Fibroblast of mammary gland (primary cell): ENCODE measurements at places on chromosomes 2 and 18.
A peak's percentile ranks its signal among the peaks of the same experiment; 100 is the strongest.

DNA sequence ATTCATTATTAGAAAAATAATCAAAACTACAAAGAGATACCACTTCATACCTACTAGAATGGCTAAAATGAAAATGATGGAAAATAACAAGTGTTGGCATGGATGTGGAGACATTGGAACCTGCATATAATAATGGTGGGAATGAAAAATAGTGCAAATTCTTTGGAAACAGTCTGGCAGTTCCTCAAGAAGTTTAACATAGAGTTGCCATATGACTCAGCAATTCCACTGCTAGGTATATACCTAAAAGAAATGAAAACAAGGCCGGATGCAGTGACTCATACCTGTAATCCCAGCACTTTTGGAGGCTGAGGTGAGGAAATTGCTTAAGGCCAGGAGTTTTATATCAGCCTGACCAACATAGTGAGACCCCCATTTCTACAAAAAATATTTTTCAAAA lies 41.6 kb upstream of the ACYP2 start:
- peak; percentile 64 for DNase-seq

DNA sequence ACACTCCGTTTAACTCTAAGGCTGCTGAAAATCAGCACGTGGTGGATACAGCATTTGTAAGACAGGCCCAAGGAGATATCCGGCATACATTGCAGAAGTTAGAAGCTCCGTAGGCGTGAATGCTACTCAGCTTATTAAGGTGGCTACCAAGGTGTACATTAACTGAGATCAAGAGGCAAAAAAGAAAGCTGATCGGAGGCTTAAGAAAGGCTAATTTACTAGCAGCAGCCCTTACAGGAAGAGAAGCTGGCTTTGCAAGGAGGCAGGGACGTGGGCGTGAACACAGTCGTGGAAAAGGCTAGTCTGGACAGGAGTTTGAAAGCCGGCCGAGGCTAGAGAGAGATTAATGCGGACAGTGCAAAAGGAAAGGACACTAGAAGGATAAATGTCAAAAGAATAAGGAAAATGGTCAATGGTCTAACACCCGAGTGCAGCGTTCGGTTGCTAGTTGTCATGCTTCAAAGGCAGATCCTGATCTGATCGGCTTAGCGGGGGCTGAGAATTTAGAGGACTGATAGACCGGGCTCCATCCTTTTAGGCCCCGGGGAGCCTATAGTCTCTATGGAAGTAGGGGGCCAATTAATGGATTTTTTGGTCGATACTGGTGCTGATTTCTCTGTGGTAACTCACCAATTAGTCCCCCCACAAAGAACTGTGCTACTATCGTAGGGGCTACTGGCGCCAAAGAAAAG lies 45.6 kb upstream of the SELENOI start:
- peak; percentile 55 for DNase-seq

DNA sequence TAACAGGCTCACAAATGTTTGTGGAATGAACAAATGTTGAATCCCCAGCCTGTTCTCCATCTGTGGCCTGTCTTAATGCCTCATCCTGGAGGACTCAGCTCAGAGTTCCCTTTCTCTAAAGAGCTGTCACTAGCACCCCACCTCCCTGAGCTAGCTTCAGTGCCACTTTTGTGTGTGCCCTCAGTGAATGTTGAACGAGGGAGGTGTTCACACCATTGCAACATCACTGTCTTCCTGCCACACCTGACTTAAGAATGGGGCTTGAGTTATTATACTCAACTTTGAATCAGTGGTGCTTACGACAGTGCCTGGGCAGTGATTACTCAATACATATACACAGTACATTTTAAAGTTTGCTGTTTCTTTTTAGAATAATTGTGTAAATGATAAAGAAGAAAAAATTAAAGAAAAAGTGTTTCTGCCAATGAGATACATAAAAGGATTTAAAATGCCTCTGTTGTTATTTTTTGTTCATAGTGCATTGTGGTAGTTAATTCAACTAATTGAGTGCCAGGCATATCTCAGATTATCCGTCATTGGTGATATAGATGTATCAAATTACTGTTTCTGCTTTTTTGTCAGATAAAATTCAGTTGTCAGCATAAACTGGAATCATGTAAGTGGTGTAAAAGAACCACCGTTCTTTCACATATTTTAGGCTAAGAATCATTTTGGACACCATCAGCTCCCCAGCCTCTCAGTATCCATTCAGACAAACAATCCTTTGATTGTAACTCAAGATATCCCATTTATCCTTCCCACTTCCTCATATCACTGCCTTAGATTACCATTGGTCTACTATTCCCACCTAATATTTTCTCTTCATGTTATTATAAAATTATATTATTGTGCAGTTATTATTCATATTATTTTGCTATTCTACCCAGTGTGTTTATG lies 304.7 kb downstream of the PTPRM start:
- DNase-seq: peak; percentile 58

DNA sequence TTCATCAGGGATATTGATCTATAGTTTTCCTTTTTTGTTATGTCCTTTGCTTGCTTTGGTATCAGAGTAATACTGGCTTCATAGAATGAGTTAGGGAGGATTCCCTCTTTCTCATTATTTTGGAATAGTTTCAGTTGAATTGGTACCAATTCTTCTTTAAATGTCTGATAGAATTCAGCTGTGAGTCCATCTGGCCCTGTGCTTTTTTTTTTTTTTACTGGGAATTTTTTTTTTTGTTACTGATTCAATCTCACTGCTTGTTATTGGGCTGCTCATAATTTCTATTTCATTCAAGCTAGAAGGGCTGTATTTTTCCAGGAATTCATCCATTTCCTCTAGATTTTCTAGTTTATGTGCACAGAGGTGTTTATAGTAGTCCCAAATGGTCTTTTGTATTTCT lies 103.9 kb downstream of the RND3 start:
- DNase-seq: no peak

- DNase-seq: no peak
Observed at GRCh38 chr2:151845481-151845880, 17.3 kb upstream of the ARL5A start.

DNA sequence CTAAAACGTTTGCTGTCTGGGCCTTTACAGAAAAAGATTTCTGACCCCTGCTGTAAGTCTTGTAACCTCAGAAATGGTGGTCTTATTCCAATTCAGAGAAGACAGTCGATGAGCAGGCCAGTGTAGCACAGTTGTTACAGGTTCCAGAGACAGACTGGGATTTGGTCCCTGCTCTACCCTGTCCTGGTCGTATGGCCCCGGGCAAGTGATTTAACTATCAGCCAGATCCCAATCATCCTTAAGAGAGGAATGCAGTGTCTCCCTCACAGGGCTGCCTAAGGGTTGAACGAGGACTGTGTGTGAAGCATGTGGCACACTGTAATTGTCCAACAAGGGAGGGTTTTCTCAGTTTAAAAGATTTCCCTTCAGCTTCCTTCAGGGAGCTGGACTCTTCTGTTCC lies 47.2 kb downstream of the HK2 start:
- no peak for DNase-seq

GRCh38 chr2:197425550-197425949 lies 9.3 kb downstream of the SF3B1 start:
- DNase-seq: no peak
